ENCODE measurements at places on chromosomes 2 and 18. TPM values are rescaled to one million over a fixed set of nuclear protein-coding genes. Genes with fewer than 3 reads are reported as not detected.

The TSN gene
- 86.3 TPM for total RNA-seq

DNA sequence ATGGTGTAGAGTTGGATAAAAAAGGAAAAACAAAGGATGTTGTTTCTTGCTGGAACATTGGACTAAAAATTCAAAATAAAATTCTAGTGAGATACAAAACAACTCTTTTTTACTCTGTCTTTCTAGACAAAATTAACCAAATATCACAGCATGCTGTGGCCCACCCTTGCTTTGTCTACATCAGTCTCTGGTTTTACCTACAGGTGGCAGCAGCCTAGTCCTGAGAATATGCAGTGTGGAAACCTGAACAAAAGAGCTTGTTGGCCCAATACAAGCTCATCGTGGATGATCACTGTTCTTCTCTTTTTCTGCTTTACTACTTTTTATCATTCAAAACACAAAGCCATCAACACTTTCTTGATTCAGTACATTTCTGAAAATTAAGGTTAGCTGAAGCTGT lies 210.4 kb downstream of the CDH19 start:
- H3K4me1 ChIP-seq = no peaks in the 10 kb centered on the region
- no peaks in the 10 kb centered on the region for H3K36me3 ChIP-seq
- no peak overlapping the region for H3K4me3 ChIP-seq

DNA sequence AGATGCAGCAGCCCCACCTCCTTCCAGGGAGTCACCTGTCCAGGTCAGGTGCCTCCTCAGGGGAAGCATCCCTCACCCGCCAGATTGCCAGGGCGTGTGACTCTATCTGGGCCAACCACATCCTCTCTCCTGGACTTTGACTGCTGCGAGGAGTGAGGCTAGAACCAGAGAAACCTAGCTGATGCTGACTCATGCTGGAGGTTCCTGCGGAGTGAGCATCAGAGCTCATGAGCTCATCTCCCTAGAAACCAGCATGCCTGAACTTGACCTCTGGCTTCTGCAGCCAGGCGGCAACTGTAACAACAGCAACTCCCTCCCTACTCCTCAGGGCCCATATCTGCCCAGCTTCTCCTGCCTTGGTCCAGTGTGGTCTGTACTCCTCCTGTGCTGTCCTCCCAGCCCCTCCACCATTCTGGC lies 28.3 kb upstream of the NT5DC4 start:
- peaks cover 2% of the 10 kb centered on the region for H3K4me1 ChIP-seq
- no peak overlapping the region for H3K4me3 ChIP-seq
- no peaks in the 10 kb centered on the region for H3K36me3 ChIP-seq
- H3K27ac ChIP-seq = no peak overlapping the region
- DNase-seq = no peak
- peaks cover 3% of the 10 kb centered on the region for H3K27me3 ChIP-seq

The ANKRD30BL gene
- total RNA-seq = not detected

The IL1RL1 gene
- total RNA-seq = not detected

All from progenitor cell of endocrine pancreas (in vitro differentiated cells).